ENCODE measurements at places on chromosomes 16 and 17. TPM values are rescaled to one million over a fixed set of nuclear protein-coding genes. Genes with fewer than 3 reads are reported as not detected.

Gene HLF
- total RNA-seq, result 1.6 TPM

Gene ENPP7
- not detected for total RNA-seq

Gene RNF112
- total RNA-seq, result 0.30 TPM

Gene WFIKKN2
- total RNA-seq, result not detected

Gene ELMO3
- total RNA-seq, result 5.1 TPM

Gene NRN1L
- not detected for total RNA-seq

Gene TEKT3
- not detected for total RNA-seq

DNA sequence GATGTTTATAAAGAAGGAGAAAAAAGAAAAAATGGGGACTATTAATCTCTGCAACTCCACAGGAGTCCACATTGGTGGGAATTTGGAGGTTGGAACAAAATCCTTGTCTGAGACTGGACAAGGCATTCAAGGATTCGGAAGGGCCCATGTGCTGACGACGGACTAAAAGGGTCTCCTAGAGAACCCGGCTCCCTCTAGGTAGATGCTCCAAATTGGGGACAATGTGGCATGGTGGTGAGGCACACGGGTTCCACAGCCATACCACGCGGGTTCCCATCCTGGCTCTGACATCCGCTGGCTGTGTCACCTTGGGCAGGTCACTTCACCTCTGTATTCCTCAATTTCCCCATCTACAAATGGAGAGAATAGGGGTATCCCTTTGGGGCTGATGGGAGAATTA is 227.4 kb downstream of the C16orf78 start:
- DNase-seq, result no peak

GRCh38 chr17:27339198-27339835 is 45.4 kb downstream of the WSB1 start:
- no peak for DNase-seq

- DNase-seq, result no peak
Observed at GRCh38 chr17:27360507-27360906, 66.6 kb downstream of the WSB1 start.

DNA sequence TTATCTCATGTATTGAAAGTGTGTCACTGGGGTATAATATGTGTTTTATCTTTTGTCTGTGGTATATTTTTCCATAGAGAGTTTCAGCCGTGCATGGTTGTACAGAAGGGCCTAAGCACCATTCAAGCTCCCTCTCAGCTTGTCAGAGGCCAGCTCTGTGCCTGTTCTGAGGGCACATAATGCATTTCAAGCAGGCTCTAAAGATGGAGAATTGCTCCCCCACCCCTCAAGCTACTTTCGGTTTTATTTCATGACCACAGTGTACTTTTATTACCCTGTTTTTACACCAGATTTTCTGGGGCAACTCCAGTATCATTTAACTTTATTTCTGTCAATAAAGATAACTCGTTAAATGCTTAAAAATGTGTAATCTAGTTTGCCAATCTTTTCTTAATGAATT is 131.7 kb downstream of the SHISA6 start:
- no peak for DNase-seq

DNA sequence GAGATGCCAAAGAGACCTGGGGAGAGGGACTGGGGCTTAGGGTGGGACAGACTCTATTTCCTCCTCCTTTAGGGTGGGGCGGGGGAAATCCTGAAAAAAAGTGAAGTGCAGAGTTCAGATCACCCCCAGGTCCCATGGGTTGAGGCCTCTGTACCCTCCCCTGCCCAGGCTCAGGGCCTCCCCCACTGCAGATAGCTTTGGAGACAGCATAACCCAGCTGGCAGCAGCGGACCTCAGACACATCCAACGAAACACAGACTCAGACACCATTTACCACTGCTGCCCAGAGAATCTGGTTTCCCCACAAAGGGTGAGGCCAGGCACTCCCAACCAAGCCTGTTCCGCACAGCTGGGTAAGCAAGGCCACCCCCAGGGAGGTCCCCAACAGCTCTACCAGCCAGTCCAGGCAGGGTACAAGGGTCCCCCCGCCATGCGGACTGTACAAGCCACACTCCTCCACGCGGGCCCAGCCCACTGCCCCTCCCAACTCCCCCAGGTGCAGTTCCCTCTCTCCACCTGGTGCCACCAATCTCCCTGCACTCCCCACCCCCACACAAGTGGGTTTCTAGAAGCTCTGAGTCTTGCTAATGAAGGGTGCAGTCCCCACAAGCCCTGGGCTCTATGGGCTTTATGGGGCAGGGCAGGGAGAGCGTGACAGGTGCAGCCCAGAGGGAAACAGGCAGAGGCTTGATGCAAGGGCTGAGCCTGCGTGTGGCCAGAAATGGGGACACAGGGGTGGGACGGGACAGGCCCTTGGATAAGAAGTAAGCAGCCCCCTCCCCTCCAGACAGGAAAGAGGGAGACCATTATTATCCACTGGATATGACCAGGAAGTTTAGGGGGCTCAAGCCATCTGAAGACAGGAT is 8.9 kb downstream of the RHBDF2 start:
- no peak for DNase-seq

- no peak for DNase-seq
Observed at GRCh38 chr16:56637814-56638750, at the start of gene MT1A. TSS of gene MT1A (plus strand) at chr16:56638666. CDS start at chr16:56638739, 73 bp downstream.

GRCh38 chr16:88705801-88706228 is 393 bp downstream of the RNF166 start:
- no peak for DNase-seq

GRCh38 chr16:586047-586644 is 3.7 kb upstream of the RAB40C start:
- DNase-seq, result no peak

DNA sequence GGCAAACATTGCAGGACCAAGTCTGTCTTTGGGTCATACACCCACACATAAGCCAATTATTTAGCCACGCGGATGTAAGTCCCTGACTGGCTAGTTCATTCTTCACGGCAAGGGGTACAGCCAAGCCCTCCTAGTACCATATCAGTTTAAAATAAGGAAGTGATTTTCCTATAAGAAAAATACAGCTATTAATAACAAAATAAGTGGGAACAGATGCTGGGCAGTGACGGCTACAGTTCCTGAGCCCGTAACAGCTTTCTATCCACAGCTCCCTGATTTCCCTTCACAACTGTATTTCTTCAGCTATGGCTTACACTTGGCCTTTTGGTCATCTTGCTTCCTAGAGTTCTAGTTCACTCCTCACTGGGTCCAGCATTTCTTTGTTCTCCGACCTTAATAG is 542.4 kb upstream of the C16orf82 start:
- no peak for DNase-seq
